Activated CD8-positive, alpha-beta memory T cell treated with anti-CD3 and anti-CD28 coated beads, Interleukin-2, amount 10 ng/mL, durations not matched to agents 7 days and 5 days (primary cell): ENCODE measurements at places on chromosomes 4 and X.

DNA sequence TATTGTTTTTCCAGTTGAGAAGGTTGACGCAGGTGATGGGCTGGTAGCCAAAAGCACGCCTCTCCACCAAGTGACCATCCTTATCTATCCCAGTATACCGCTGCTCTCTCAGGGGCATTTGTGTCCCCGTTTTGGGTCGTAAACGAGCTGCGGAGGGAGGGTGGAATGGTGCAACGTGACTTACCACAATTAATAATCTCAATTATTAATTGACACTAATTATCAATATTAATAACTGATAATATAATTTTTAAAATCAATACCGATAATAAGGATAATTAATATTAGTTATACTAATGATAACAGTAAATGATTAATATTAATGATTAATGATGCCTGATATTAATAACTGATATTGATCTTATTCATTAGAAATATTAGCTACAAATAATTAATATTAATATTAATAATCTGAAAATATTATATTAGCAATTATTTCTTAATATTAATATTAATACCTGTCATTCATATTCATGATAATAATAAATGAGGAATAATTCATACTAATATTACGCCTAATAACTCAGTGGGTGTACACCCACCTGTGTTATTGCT, 56.1 kb downstream of the OTOP1 start:
- no peak for DNase-seq

GRCh38 chr4:10491401-10491800, 34.2 kb upstream of the ZNF518B start:
- no peak for DNase-seq

GRCh38 chr4:70703619-70704214, 15.4 kb downstream of the UTP3 start:
- no peak for DNase-seq

DNA sequence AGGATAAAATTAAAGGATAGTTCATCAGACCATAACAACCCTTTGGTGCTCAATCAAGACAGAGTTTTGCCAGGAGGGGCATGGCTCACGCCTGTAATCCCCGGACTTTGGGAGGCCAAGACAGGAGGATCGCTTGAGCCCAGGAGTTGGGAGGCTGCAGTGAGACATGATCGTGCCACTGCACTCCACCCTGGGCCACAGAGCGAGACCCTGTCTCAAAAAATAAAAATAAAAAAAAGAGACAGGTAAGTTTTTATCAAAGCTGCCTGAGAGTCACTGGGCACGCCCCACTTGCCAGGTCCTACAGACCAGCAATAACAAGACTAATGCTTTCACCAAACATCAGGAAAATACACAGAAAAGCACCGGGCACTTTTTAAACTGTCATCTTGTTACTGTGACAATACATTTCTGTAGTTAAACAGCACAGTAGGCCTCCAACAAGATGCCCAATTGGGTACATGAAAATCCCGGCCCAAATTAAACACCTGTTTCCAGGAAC, 765 bp downstream of the CFAP97 start:
- no peak for DNase-seq

DNA sequence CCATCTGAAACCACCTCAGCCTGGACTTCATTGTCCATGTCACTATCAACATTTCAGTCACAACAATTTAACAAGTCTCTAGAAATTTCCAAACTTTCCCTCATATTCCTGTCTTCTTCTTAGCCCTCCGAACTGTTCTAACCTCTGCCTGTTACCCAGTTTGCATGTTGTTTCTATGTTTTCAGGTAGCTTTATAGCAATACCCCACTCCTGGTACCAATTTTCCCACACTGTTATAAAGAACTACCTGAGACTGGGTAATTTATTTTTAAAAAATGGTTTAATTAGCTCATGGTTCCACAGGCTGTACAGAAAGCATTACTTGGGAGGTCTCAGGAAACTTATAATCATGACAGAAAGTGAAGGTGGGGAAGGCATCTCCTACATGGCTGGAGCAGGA, 679.2 kb upstream of the FRG1 start:
- DNase-seq: no peak

GRCh38 chr4:47010912-47011446, 17.6 kb upstream of the GABRA4 start:
- no peak for DNase-seq

DNA sequence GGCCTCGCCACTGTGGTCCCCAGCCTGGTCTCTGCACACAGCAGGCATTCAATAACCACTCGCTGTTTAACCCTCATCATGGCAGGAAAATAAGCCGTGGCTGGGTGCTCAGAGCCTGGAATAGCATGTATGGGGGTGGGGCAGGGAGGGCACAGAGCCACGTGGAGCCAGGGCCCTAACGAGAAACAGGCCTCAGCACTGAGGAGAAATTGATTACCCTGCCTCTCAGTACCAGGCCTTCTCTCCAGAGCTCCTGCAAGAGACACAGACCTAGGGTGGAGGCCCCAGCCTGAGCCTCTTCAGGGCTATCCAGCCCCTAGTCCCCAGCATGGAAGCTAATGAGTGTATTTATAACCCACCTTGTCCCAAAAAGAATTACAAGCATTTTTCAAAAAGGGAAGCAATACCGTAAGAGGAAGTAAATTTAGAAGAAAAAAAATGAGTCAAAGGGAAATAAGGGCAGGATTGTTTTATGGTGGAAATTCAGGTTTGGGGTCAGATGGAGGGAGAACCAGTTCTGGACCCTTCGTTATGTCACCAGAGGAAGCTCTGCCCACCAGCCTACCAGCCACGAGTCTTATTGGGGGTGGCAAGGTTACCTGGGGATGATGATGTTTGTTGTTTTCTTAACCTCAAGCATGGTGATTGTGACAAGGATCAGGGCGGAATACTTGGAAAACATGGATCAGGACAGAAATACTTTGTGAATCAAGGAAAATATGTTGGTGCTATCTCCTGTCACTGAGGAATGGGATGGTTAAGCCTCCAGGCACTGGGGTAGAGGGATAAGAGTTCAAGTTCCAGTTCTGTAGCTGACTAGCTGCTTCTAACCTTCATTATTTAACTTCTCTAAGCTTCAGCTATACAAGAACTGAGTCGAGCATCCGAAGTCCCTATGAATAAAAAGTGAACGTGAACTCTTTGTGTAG, 101.9 kb upstream of the RBPJ start:
- DNase-seq: no peak

DNA sequence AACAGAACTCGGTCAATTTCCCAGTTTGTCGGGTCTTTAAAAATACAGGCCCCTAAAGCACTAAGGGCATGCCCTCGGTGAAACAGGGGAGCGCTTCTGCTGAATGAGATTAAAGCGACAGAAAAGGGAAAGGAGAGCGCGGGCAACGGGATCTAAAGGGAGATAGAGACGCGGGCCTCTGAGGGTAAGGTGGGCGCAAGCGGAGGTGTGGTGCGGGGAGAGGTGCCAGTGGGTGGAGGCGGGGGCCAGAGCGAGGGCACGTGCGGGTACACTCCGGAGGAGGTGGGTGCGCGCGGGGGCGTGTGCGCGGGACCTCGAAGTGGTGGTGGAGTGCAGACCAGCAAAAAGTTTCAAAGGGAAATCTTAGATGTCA, 787 bp upstream of the TET2 start:
- DNase-seq: peak; percentile 59
